Fibroblast of villous mesenchyme (primary cell): ENCODE measurements at places on chromosomes 12 and 14.
A peak's percentile ranks its signal among the peaks of the same experiment; 100 is the strongest.

- peak; percentile 16 for DNase-seq
Observed at GRCh38 chr14:65100922-65101541, 1.3 kb downstream of the MAX start.

GRCh38 chr12:103586791-103587370 is at the start of gene STAB2:
TSS of gene STAB2 (plus strand) at chr12:103587273. CDS start at chr12:103587477, 204 bp downstream.
- DNase-seq, result no peak

GRCh38 chr12:80708975-80709328 is 1.5 kb downstream of the MYF6 start:
- DNase-seq, result peak; percentile 10

DNA sequence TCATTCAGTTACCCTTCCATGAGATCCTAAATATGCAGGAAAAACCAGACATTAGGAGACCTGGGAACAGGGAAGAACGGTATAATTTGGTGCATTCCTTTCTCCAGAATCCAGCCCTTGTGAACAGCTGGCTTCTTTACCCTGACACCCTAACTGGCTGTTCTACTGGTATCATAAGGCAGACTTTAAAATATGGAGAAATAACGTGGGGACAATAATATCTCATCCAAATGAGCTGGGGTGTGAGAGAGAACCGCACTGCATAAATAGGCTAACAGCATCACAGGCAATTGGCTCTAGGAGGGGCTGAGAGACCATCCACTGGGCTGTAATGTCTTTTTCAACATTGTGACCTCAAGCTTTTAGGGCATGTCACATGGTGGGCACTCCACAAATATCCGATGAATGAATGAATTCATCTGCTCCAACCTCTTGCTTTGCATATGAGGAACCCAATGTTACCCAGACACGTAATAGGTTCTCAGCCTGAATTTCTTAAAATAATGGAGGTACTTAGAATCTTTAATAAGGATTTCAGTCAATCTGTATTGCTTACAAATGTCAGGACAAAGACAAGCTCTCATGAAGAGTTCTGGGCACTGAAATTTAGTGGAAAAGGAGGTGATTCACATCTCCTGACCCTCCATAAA is 157.9 kb downstream of the SAMD4A start:
- no peak for DNase-seq
